ENCODE measurements at places on chromosomes 1 and 21.

DNA sequence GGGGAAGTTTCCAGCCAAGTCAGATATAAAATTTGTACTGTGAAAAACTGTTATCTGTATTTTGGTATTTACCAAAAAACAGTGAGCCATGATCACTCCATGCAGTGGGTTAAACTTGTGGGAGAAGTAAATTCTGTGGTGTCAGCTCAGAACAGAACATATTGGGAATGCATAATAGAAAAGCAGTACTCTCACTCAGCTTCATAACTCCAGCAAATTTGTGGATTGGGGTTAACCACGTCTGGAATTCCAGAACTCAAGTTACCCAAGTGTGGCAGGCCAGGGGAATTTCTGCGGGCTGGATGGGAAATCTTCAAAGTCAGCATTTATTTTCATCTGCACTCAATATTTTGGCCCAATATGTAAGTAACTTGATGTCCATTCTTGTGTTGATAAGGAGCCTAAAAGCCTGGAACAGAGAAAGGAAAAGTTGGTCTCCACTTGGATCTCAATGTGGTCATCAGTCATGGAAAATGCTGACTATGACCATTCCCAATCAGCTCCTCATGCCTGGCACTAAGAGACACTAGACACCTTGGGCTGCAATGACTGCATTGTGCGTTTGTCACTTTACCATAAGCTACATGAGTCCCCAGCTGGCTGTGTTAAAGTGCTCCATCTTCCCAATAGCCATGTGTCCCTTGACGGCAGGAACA, 39.1 kb upstream of the ENAH start:
- DNase-seq: peak; percentile 80

DNA sequence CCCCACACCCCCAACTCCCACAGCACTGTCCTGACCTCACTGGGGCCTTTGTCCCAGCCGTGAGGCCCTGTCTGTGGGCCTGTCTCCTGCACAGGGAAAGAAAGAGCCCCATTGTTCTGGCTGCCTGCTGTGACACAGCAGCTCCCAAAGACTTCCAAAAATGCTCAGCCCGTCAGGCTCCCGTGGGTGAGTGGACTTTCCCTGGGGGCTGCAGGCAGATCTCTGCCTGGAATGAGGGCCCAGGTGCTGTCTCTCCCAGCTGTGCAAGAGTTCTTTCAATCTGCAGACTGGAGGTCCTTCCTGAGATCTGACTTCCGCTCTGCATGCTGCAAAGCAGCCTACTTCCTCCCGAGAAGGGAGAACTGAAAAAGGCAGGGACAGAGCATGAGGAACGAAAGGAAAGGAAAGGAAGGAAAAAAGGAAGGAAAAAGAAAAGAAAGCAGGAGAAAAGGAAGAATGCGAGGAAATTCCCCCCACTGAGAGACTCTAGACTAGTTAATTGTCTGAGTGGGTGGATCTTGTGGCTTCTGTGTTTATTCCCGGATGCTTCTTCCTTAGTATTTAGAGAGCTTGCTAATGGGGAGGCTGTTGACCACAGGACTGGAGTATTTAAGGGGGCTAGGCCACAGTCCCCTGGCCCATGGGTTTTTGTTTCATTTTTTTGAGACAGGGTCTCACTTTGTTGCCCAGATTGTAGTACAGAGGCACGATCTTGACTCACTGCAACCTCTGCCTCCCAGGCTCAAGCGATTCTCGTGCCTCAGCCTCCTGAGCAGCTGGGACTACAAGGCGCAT, 15.0 kb downstream of the NES start:
- DNase-seq: no peak

DNA sequence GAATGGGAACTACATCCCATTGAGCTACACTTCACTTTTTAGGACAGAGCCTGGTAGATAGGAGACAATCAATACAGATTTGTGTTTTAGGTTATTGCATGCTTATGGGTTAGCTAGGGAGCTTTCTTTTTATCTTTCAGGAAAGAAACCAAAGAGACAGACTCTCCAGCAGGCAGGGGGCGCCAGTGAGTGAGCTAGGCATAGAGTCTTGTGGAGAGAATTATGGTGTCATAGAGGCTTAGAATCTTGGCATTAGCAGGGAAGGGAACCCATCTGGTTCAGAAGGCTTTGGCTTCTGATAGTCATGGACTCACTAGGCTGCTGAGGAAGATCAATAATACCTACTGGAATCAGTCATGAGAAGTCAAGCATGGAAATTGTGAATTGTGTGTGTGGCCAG, at the start of gene SMCP:
TSS of gene SMCP (plus strand) at position 281 of the 400 bp plus-strand sequence. CDS start 6,101 bp downstream, outside the sequence.
- no peak for DNase-seq

GRCh38 chr1:238898856-238899255, 487.5 kb upstream of the CHRM3 start:
- DNase-seq: no peak

DNA sequence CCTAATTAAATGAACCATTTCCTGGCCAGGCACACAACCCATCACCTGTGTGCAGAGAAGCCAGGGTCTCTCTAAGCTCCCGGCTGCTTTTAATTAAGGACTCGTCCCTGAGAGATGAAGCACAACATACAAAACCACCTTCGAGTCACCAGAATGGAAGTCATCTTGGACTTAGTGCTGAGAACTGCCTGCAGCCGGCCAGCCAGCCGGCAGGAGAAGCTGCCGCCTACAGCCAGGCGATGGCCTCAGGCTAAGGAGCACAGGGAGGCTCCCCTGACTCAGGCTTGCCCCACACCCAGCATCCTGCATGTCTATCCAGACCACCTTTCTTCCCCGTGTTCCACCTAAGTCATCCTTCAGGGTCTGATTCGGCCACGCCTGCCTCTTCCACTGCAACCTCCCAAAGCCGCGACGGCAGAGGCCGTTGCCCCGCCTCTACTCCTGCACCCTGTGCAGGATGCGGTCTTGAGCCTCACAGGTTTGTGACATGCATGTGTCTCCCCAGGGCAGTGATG, 83.6 kb downstream of the SLC66A1 start:
- no peak for DNase-seq

DNA sequence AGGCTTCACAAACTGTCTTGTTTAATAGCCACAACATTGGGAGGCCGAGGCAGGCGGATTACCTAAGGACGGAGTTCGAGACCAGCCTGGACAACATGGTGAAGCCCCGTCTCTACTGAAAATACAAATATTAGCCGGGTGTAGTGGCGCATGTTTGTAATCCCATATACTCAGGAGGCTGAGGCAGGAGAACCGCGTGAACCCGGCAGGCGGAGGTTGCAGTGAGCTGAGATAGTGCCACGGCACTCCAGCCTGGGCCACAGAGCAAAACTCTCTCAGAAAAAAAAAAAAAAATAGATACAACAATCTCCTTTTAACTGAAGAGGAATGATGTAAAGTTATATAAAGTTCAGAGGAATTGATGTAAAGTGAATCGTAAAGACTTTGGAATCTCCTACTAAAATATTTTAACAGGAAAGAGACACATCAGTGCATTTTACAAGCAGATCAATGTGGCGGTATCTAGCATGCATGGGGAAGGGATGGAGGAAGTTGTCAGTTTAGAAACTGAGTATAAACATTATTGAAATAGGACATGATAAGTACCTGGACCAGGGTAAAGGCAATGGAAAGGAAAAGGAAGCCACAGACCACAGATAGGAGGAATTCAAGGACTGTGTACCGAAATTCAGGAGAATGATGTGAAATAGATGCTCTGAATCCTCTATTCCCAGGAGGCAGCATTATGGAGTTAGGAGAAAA, 41.5 kb downstream of the PTPRC start:
- DNase-seq: no peak

DNA sequence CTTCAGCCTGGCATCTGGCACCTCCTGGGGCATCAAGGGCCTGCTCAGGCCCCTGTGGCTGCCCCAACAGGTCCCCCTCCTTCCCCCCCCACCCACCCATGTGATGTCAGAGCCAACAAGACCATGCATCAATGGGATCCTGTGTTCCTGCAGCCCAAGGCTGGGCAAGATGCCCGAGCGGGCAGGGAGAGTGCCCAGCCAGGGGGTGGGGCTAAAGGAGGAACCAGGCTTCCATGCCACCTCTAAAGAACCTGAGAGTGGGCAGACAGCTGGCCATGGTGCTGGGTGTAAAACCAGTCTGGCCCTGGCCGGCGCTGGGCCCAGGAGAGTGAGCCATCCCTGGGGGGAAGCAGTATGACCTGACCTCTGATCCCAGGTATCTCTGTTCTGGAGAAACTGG, 7.6 kb downstream of the COL16A1 start:
- no peak for DNase-seq

- DNase-seq: peak; percentile 79
These were observed 19.9 kb downstream of the CASQ2 start for GRCh38 chr1:115748401-115749150.

- peak; percentile 80 for DNase-seq
These were observed 618 bp downstream of the HNRNPR start for GRCh38 chr1:23343221-23344110.

GRCh38 chr1:36625935-36626310, 143.2 kb upstream of the CSF3R start:
- DNase-seq: no peak

DNA sequence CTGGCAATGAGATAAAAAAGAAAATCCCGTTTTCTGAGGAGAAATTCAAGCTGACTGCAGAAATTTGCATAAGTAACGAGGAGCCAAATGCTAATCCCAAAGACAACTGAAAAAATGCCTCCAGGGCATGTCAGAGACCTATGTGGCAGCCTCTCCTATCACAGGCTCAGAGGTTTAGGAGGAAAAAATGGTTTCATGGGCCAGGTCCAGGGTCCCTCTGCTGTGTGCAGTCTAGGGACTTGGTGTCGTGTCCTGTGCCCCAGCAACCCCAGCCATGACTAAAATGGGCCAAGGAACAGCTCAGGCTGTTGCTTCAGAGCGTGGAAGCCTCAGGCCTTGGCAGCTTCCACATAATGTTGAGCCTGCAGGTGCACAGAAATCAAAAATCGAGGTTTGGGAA, 456.5 kb downstream of the DPYD start:
- no peak for DNase-seq

DNA sequence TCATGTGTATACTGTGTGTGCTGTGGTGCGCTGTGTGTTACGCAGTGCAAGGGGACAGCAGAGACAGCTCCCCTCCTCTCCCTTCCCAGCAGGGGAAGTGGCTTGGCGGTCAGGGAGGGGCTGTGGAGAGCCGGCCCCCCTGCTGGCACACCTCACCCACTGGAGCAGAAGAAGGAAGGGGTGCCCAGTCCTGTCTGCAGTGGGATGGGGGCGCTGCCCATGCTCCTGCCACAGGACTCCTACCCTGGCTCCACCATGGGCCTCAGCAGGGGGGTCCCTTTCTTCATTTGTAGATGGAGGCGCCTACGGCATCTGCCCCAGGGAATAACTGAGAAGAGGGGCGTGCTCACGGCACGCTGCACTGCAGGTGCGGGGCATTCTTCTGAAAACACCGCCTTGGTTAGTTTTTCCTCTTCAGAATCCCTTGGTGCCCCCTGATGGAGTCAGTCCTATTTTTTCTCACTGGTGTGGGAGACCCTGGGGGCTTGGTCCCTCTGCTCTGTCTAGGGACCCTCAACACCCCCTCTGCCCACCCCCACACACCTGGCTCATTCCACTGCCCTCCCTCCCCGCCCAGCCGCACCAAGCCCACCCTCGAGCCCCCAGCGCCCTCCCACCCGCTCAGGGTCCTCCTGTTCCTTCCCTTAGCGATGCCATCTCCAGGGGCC, 13.8 kb upstream of the LDLRAP1 start:
- no peak for DNase-seq

DNA sequence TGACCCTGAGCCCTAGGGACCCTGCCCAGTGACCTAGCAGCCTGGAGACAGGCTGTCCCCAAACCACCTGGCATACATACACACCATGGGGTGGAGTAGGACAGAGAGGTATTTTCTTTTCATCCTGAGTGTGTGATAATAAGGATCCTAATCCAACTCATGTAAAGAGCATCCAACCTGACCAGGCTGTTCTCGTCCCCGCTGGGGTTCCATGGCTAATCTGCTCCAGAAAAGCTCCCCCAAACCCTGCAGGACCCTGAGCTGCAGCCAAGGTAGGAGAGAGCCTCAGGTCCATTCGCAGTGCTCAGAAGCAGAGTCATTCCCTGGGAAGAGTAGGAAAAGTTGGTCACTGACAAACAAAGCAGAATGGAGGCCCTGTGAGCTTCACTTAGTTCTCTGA, 31.4 kb downstream of the KCND3 start:
- DNase-seq: no peak

DNA sequence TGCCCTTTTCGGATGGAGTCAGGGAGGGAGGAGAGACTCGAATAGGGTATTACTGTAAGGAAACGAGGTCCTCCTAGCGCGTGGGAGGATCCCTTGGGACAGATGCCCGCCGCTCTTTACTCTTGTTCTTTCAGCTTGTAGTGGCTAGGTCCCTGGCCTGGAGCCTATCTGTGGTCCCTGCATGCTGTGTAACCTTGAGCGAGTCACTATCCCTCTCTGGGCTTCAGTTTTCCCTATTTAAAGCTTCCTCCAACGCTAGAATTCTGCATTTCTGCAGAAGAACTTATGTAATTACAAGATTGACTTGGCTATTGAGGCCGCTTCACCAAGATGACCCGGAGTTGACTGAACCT, 744 bp downstream of the MIER1 start:
- DNase-seq: no peak

- DNase-seq: no peak
These were observed 872 bp downstream of the TSTD1 start for GRCh38 chr1:161037661-161038522.

DNA sequence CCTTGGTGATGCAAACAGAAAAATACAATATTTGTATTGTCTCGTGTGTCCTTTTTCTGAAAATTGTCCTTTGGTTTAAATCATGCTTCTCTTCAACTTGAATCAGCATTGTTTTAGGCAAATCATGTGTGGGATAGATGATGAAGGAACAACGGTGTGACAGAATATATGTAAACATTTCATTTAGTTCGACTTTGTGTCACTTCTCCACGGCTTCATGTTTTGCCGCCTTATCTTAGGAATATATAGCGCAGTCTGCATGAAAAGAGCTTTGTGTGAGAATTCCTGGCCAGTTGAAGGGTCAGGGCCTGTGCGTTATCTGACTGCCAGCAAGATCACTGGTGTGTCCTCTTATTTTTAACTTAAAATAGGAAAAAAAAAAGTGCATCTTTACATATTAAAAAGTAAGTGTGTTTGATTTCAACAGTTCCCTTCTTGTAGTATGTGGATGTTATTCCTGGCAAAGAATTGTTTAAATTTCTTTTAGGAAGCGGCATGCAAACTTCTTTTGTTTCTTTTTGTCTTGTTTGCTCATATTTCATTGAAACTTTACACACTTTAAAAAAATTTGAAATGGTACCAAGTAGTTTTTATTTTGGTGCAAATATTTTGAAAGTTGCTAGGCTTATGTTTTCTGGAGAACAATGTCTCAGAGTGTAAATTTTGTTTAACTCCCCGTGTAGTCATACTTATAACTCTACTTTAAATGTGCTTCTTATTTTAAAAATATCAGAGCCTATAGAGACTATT, 465.2 kb downstream of the USP25 start:
- no peak for DNase-seq

Measured in kidney glomerular epithelial cell (primary cell).